Progenitor cell of endocrine pancreas (in vitro differentiated cells): ENCODE measurements at places on chromosomes 5 and 9. TPM values are rescaled to one million over a fixed set of nuclear protein-coding genes. Genes with fewer than 3 reads are reported as not detected.

The EPB41L4A gene
- total RNA-seq: 34.2 and 37.7 TPM in 2 replicates

The SARDH gene
- total RNA-seq: 4.2 and 5.1 TPM in 2 replicates

The ATP10B gene
- 1.6 and 1.7 TPM in 2 replicates for total RNA-seq

The CDH18 gene
- 1.9 and 3.1 TPM in 2 replicates for total RNA-seq

The EMB gene
- 29.5 and 31.1 TPM in 2 replicates for total RNA-seq

The QRFP gene
- not detected in 2 replicates for total RNA-seq

The TXNDC15 gene
- 43.9 and 46.5 TPM in 2 replicates for total RNA-seq

The ADRA1B gene
- 0.57 and 0.71 TPM in 2 replicates for total RNA-seq

The TDRD7 gene
- total RNA-seq: 12.8 and 14.2 TPM in 2 replicates

The LRRC19 gene
- total RNA-seq: not detected in 2 replicates

The FOXD1 gene
- 0.19 and 0.29 TPM in 2 replicates for total RNA-seq

The SPINK4 gene
- 0.91 TPM in 1 of 2 replicates, not detected in the other for total RNA-seq

The TMEM171 gene
- 7.1 and 7.7 TPM in 2 replicates for total RNA-seq

The INSL4 gene
- not detected in 2 replicates for total RNA-seq

The NOL8 gene
- 37.7 and 38.3 TPM in 2 replicates for total RNA-seq
